ENCODE measurements at places on chromosomes 12 and 14. TPM values are rescaled to one million over a fixed set of nuclear protein-coding genes. Genes with fewer than 3 reads are reported as not detected.
A peak's percentile ranks its signal among the peaks of the same experiment; 100 is the strongest.

- no peak for DNase-seq
- no peak overlapping the region for H3K27ac ChIP-seq
- H3K36me3 ChIP-seq, result no peaks in the 10 kb centered on the region
- H3K4me3 ChIP-seq, result no peak overlapping the region
Measured at GRCh38 chr12:78118036-78118435, 287.3 kb downstream of the NAV3 start.

- no peak overlapping the region for H3K27ac ChIP-seq
- no peak for DNase-seq
- no peaks in the 10 kb centered on the region for H3K4me1 ChIP-seq
- no peaks in the 10 kb centered on the region for H3K27me3 ChIP-seq
- no peak overlapping the region for H3K4me3 ChIP-seq
Measured at GRCh38 chr12:76195920-76196319, 111.4 kb upstream of the NAP1L1 start.

GRCh38 chr12:88993651-88994050, 358.6 kb downstream of the DUSP6 start:
- no peak overlapping the region for H3K4me3 ChIP-seq
- H3K4me1 ChIP-seq, result peaks cover 9% of the 10 kb centered on the region
- no peaks in the 10 kb centered on the region for H3K36me3 ChIP-seq
- no peak overlapping the region for H3K27ac ChIP-seq
- peak; percentile 84 for DNase-seq

DNA sequence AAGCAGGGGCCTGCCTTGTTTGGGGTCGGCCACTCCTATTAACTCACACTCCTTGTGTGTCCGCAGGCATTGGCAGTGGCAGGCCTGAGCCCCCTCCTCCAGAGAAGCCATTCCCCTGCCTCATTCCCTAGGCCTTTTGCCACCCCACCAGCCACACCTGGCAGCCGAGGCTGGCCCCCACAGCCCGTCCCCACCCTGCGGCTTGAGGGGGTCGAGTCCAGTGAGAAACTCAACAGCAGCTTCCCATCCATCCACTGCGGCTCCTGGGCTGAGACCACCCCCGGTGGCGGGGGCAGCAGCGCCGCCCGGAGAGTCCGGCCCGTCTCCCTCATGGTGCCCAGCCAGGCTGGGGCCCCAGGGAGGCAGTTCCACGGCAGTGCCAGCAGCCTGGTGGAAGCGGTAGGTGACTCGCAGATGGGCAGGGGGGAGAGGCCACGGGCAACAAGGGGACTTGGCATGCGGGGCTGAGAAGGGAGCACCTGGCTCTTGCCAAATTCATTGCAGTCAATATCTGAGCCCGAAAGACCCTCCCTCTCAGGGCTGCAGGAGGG, 106.3 kb upstream of the FKBP4 start:
- peaks cover 7% of the 10 kb centered on the region for H3K4me1 ChIP-seq
- no peak overlapping the region for H3K27ac ChIP-seq
- DNase-seq, result no peak
- H3K4me3 ChIP-seq, result no peak overlapping the region
- no peaks in the 10 kb centered on the region for H3K36me3 ChIP-seq

- H3K36me3 ChIP-seq, result no peaks in the 10 kb centered on the region
- H3K4me1 ChIP-seq, result peaks cover 14% of the 10 kb centered on the region
- H3K27me3 ChIP-seq, result no peaks in the 10 kb centered on the region
- DNase-seq, result no peak
Measured at GRCh38 chr12:40104461-40105264, 1.2 kb downstream of the SLC2A13 start.

The KRT3 gene
- not detected for total RNA-seq

The CYP46A1 gene
- total RNA-seq, result 0.14 TPM

The KLRD1 gene
- total RNA-seq, result 0.13 TPM
